ENCODE measurements at places on chromosomes 16 and 17.
A peak's percentile ranks its signal among the peaks of the same experiment; 100 is the strongest.

GRCh38 chr17:78993981-78994671 is 14.4 kb upstream of the LGALS3BP start:
- DNase-seq, result no peak

GRCh38 chr16:8674413-8675022 is at the start of gene ABAT:
ABAT (plus strand) TSS chr16:8674617; CDS start chr16:8735740, 61,123 bp downstream.
- peak; percentile 79 for DNase-seq

- no peak for DNase-seq
Observed at GRCh38 chr17:81676906-81677305, 6.7 kb downstream of the ARL16 start.

GRCh38 chr17:59356543-59357218 is 25.2 kb downstream of the YPEL2 start:
- DNase-seq, result no peak

GRCh38 chr16:77289331-77289809 is 90.2 kb downstream of the SYCE1L start:
- DNase-seq, result no peak

- no peak for DNase-seq
Observed at GRCh38 chr16:11497851-11498289, 88.8 kb downstream of the LITAF start.

DNA sequence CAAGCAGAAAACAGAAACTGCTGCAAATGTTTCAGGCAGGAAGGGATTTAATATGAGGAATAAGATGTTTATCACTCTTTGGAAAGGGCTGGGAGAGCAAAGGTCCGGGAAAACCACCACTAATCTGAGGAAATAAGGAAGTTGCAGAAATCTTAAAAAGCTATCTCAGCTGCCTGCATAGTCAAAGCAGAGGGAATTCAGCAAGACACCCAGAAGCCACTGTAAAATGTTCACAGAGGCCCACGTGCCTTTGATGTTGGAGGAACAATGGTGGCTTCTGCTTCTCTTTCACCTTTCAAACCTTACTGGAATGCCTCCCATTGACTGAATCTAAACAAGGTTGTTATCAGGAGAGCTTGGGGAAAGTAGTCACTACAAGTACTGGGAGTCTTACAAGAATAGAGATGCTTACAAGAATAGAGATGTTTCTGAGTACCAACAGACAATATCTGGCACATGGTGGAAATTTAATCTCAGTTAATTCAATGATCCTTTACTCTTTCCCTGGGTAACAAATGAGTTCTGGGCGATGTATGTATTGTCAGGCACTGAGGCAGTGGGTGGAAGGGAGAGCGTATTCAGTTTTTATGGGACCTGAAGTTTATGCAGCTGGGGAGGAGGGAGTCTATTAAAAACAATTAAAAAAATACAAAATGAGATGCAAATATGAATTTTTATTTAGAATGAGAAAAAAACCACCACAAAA is 56.1 kb upstream of the MED13 start:
- DNase-seq, result no peak

All from stimulated activated CD8-positive, alpha-beta memory T cell treated with anti-CD3 and anti-CD28 coated beads, Interleukin-2, amount 100 ng/mL, for 1 hour (primary cell).